ENCODE measurements at places on chromosomes 12 and 14.

GRCh38 chr14:49497725-49498348, 88.3 kb downstream of the RPS29 start:
- no peak for DNase-seq

GRCh38 chr14:85687456-85687855, 157.5 kb downstream of the FLRT2 start:
- no peak for DNase-seq

DNA sequence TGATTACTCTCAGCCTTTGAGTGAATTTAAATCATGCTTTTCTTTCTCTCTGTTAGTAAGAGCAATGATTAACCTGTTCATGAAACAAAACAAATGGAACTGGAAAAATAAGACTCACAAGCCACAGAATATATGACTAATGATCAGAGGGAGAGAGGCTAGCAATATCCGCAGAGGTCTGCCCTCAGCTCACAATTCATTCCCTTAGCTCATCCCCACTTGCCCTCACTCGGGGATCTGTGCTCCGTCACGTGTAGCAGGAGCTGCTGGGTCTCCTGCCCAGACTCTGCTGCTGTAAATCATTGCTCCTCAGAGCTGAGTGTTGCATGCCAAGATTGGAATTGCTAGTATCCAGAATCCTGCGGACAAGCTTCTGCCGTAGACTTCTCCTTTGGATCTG, 53.1 kb upstream of the GNG2 start:
- DNase-seq = no peak

GRCh38 chr14:51138404-51139103, 43.6 kb upstream of the TRIM9 start:
- no peak for DNase-seq

DNA sequence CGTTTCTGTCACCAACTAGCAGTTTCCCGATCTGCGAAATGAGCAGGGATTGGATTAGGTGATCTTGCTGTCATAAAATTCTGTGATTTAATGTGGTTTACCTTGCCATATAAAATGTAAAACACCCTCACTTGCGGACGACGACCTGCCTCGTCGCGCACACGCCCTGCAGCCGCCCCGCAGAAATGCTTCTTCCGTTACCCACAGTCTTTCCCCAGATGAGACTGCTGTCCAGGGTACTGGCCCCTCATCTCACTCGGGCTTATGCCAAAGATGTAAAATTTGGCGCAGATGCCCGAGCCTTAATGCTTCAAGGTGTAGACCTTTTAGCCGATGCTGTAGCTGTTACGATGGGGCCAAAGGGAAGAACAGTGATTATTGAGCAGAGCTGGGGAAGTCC, 17.7 kb upstream of the FOXJ2 start:
- no peak for DNase-seq

DNA sequence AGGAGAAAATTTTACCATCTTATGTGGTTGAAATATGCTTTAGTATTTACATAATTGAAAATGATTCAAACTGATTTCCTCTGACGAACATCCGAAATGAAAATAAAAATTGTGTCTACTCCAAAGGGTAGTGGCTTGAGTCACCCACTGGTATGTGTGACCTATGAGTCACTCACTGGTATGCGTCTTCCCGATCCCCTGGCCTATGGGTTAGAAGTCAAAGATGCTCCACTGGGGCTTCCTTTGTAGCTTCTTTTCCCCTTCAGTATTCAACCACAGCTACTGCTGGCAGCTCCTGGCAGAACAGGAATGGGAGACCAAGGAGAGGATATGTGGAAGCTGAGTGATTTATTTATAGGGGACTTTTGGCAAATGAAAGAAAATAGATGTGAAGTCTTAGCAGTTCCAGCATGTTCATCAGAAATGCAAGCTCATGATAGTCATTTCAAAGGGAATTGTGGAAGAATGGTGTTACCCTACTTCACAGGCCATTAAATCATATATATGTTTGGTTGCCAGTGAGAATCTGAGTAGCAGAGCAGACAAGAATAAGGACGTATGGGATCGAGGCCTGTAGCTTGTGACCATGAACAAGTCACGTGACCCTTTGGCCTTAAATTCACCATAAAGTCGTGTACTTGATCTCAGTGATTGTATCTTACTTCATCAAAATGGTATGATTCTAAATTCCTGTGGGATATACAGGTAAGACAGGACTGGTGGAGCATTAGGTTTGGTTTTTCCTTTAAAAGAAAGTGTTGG, 108.3 kb downstream of the CRADD start:
- peak; percentile 99 for DNase-seq

DNA sequence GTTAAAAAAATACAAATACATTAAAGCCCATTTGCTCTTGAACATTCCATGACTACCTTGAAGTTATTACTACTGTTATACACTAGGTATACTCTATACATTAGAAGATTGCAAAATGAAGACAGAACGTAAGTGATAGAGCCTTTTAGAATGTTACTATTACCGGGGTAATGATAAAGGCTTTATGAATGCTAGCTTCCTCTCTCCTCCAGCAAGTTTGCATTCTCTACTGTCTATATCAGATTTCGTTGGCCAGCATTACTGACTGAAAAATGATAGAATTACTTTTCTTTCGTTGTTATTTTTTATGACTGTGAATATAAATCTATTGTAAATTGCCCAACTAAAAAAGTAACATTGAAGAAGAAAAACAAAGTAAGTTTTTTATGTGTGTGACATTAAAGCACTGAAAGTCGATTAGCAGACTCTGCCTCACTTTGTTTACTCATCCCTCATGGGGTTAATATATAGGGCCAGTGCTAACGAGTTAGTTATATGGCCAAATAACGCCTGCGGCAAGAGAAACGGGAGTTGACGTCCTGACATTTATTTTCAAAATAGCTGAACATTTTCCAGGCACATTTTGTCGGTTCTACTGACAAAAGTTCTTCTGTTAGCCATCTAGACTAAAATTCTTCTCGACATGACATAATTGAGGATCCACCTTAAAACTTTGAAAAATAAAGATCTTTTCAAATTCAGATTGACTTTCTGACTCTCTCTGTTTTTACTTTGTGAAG, 163.8 kb upstream of the KITLG start:
- no peak for DNase-seq

DNA sequence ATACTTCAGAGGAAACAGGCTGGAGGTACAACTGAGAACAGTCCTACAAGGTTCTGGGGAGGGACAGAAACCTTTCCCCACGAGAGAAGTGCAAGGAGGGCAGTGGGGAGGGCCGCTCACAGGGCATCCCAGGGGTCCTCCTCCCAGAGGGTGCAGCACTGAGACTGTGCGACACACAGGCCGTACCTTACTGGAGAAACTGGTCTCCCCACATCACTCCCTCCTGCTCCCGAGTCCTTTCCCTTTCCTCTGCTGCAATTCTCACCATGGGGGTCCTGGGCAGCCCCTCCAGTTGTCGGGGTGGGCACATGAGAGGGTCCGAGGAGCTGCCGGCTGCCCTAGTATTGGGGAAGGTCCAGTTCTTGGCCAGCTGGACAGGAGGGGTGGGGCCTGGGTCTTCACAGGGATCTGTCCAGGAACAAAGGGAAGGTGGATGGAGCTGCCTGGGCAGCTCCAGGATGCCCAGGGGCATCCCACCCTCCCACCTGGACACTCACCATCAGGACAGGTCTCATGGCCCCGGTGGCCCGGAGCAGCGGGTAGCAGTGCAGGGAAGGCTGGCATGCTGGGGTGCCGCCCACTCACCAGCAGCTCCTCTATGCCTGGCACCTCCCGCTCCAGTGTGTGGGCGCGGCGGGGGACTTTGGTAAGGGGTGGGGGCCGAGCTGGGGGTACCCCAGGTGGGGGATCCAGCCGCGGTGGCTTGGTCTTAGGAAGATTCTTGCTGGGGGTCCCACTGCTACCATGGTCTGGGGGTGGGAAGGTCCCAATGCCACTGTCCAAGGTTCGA, 35.8 kb downstream of the NCKAP5L start:
- no peak for DNase-seq

DNA sequence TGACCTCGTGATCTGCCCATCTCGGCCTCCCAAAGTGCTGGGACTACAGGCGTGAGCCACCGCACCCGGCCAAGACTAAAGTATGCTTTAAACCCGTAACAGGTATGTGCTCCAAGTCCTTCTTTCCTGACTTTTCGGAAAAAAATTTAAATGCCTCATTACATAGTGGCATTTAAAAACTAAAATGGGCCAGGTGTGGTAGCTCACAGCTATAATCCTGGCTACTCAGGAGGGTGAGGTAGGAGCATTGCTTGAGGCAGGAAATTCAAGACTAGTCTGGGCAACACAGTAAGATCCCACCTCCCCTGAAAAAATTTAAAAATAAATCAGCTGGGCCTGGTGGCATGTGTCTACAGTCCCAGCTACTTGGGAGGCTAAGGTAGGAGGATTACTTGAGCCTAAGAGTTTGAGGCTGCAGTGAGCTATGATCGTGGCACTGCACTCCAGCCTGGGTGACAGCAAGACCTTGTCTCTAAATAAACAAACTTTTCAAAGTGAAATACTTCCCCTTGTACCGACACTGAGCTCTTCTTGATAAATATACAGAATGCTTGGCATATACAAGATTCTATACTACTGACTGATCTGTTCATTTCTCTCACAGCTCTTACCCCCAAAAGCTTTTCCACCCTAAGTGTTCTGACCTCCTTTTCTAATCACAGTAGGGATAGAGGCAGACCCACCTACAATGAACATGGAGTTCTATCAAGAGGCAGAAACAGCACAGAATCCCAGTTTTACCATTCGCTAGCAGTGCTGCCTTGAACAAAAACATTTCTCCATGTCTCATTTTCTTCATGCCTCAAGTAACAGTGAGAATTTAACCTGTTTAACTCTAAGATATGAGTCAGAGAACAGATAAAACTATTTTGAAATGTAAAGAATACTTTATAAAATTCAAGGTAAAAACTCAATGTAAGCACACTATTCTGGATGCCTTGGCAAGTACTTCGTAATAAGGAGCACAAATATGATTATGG, 7.9 kb downstream of the PPP4R3A start:
- DNase-seq = no peak

- no peak for DNase-seq
Observed at GRCh38 chr12:132660052-132660451, 27.1 kb downstream of the POLE start.

GRCh38 chr12:48525332-48525731, at the start of gene OR8S1:
Gene OR8S1 (plus strand): TSS chr12:48525632. CDS start chr12:48525632, 0 bp downstream.
- DNase-seq = no peak

- DNase-seq = no peak
Observed at GRCh38 chr12:26954027-26954426, 15.8 kb downstream of the FGFR1OP2 start.

GRCh38 chr12:107661830-107662229, 23.8 kb upstream of the PWP1 start:
- DNase-seq = no peak

- no peak for DNase-seq
Observed at GRCh38 chr12:132448463-132448820, 41.5 kb upstream of the FBRSL1 start.

- DNase-seq = no peak
Observed at GRCh38 chr12:132561427-132562156, 48.8 kb downstream of the LRCOL1 start.

DNA sequence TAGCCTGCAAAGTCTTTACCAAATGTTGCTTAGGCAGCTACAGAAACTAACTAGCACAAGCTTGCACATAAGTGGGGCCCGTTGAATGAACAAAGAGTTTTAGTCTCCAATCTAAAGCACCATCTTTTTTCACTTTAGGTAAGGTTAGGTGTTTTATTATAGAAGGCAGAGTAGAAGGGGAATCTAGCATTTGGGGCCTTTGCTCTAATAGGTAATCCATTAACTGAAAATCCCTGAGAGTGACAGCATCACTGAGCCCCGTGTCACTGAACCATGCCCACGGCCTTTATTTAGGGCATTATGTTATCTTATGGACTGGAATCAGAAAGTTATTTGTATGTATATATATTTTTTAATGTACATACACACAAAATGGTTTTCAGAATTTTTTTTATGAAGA, 25.1 kb downstream of the CPNE8 start:
- DNase-seq = no peak

DNA sequence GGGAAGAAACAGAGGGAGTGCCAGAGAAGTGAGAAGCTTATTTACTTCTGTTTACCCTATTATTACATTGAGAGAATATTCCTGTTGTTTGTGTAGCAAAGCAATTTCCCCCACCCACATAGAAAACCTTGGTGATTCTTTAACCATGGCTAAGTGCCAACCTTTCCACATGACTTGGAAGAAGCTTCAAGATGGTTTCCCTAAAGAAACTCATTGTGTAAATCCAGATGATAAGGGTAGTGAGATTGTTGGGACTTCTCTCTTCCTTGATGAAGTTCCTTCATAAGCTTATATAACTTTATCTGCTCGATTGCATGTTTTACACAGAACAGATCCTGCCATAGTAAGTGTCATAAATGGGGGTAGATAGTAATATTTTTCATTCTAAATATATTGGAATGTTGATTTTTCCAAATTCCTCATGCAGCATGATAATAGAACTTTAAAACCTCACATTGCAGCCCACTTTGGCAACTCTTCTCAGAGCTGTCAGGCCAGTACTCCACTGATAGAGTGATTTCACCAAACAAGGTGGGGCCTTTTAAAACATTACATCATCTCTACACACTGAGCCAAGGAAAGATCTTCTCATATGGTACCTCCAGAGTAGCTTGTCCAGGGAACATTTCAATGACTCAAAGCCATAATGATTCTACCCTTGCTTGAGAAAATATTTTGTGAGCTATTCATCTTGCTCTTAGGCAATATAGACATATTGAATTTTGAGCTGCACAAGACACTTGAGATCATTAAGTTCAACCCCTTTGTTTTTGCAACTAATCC, 47.8 kb upstream of the KIF21A start:
- no peak for DNase-seq

DNA sequence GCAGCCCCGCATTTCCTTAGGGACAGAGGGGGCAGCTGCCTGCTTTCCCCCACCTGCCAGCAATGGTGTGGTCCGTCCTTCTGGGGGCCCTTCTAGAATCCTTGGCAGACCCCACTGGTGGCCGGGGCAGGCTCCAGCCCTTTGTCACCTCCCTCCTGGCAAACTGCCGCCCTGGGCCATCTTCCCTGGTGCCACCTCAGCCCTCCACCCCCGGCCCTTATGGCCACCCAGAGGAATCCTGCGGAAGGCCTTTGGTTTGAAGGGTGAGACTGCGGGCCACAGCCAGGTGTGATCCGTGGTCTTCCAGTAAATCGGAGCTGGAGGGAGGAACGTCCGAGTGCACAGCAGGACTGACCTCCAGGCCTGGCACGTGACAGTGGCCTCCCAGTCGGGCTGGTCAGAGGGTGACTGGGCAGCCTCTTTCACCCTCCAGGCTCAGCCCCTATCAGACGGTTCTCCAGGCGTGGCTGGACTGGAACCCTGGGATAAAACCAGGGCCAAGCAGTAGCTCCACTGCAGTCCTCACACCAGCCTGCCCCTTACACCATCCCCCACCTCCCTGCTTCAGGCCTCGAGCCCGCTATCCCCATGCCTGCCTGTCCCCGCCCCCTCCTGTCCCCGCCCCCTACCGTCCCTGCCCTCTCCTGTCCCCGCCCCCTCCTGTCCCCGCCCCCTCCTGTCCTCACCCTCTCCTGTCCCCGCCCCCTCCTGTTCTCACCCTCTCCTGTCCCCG, 12.4 kb downstream of the FBRSL1 start:
- no peak for DNase-seq
